ENCODE measurements at places on chromosomes 1 and 21. TPM values are rescaled to one million over a fixed set of nuclear protein-coding genes. Genes with fewer than 3 reads are reported as not detected.
A peak's percentile ranks its signal among the peaks of the same experiment; 100 is the strongest.

DNA sequence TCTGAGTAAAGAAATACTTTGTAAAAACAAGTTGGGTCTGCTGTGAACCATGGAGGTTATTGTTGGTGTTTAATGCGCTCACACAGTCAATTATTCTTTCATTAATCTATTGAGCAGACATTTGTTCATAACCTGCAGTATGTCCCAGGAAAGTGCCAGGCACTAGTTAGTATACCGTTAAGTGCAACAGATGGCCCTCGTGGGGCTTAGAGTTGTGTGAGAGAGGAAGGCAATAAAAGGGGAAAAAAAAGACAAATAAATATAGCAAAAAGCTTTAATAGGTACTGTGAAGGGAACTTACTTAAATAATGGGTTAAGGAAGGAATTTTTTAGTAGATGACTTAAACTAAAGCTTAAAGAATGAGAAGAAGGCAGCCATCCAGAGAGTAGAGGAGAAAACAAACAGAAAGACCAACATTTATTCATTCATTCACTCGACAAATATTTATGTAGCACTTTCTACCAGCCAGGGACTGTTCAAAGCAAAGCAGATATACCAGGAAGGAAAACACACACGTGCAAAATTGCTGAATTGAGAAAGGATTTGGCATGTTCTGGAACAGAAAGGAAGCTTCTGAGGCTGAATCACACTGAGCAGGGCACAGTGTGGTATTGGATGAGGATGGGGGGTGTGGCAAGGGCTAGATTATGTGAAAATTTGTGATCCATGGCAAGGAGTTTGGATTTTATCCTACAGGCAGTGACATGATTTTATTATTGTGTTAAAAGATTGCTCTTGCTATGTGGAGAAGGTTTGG, 296.1 kb upstream of the SGIP1 start:
- DNase-seq = no peak

DNA sequence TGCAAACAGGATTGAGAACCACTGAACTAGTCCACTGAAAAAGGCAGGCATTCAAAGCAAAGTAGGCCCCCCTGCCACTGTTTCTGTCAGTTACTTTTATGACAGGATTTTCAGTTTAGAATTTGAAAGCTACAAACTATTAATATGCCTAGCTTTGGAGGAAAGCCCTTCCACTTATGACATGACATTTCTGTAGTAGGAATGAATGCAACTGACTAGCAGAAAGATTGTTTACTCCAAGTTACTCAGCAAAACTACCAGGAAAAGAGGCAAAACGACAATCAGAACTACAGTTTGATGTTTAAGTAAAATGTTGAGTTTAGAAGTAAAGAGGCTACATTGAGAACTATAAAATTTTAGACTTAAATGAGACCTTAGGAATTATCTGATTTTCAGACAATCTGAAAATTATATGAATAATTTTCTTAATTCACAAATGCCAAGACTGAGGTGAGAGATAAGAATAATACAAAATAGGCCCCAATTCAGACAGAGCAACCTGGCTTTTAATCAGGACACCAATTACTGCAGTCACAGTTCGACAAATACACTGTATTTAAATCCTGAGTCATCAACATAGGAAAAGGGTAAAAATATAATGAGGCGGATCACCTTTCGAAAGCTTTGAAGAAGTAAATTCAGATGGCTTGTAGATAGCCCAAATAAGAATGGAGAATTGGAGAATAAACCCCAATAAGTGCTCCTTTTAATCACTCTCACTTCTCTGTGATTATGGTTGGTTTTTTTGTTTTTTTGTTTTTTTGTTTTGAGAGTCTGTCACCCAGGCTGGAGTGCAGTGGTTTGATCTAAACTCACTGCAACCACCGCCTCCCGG, 2.2 kb downstream of the PRKAB2 start:
- DNase-seq = no peak

DNA sequence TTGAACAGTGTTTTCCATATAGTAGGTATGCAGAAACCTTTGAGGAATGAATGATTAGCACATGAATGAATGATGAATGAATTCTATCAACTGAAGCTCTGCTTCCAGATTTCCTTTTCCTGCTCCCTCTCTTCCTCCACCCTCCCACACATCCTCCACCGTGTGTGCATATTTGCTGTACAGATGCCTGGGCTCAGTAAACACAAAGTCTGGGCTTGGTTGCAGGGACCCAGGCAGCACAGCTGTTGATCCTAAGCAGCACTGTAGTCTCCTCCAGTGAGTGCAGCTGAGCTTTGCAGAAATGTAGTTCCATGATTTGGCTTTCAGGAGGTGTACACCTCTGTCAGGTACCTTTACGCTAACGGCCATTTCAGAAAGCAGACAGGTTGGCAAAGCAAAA, 611.7 kb downstream of the NUF2 start:
- no peak for DNase-seq

DNA sequence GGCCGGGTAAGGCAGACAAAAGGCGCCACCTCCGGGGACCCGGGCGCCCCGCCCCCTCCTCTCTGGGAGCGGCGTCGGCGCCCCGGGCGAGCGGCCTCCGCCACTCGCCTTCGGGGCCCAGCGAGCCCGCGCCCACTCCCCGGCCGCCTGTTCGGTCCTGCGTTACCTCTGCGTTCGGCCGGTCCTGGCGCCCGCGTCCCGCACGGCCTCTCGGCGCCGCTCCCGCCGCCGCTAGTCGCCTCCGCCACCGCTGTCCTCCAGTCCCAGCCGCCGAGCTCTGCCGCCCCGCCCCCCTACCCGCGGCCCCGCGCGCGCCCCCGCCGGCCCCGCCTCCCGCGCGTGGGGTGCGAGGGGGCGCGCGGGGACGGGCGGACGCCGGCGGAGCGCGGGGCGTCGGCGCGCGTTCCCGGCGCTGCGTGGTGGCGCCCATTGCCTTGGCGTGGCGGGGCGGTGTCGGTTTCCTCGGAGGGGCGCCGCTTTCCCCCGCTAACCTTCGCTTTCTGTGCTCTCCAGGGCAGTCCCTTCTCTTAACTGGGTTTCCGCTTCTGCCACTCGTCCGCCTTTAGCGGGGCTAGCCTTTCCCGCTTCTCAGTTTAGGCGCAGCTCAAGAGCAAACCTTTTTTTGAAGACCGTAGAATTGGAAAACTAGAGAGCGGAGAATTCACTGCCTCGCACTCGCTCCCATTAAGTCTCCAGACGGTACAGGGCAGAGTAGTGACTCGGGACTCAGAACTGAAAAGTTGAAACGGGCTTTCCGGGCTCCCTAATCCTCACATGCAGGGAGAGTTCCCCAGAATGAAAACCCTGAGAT, at the start of gene HP1BP3:
TSS of gene HP1BP3 (minus strand) at position 279 of the 811 bp plus-strand sequence. CDS start 6,867 bp downstream, outside the sequence.
- DNase-seq = peak; percentile 71

Gene PRAMEF27
- total RNA-seq = not detected

DNA sequence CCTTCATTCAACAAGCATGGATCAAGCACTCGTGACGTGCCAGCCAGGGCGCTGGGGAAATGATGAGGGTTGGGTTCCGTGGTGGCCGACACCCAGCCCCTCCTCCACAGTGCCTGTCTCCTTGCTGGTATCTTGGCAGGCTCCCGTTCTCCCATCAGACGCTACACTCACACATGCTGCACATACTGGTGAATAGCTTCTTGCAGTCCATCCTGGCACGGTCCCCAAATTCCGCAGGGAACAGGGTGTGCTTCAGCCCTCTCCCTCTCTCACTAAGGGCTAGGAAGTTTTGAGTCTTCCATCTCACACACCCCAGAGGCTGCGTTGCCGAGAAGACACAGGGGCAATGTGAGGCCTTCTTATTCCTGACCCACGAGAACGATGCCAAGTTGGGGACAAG, 10.1 kb upstream of the MEF2D start:
- no peak for DNase-seq
